Activated CD4-positive, alpha-beta memory T cell treated with anti-CD3 and anti-CD28 coated beads, Interleukin-2, amount 10 ng/mL, durations not matched to agents 7 days and 5 days (primary cell): ENCODE measurements at places on chromosomes 12 and 14.

- no peak for DNase-seq
These were observed 333.7 kb downstream of the PAWR start for GRCh38 chr12:79357048-79357447.

DNA sequence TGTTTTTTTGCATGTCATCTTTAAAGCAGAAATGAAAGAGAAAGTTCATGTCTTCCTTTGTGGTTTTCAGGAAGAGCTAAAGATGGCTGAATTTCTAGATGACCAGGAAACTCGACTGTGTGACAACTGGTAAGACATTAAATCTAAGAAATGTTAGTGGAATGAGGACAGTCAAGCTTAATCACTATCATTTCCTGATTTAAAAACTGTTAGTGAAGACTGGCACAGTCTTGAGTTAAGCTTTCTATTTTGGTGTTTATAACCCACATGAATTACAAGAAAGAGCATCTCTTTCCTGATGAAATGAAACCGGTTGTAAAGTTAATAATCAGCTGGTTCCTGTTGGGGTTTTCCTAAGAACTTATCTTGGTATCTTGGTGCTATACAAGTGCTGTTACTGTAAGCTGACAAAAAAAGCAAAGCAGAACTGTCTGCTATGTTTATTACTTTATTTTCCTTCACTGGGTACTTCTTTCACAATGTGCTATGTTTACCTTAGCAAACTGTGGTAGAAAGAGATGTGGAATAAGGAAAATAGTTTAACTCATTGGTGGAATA lies 5.2 kb downstream of the TRAFD1 start:
- DNase-seq: no peak

DNA sequence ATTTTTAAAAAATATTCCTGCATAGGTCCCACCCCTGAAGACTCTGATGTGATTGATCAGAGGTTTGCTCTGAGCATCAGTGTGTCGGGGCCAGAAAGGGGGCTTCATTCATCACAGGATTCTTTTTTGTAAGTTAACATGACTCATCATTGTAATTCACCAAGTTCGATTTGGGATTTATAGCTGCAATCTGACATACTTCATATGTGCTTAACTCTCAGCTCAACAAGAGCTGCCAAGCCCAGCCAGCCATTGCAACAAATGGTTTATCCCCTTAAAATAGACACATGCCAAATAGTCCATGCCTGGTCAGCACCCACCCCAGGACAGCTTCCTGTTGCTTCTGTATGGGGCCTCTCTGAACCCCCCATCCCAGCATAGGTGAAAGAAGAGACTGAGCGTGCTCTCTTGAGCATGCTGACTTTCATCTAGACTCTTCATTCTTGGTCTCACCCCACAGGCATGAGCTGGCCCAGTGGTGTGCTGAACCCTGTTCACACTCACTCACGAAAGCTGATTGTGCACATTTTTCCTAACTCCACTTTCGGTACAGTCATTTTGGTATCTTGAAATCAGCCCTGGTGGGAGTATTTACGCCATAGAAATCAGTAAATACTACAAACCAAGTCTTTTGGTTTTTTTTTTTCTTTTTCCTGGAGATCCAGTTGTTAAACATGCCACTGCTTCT lies 101.4 kb downstream of the STAB2 start:
- DNase-seq: no peak

DNA sequence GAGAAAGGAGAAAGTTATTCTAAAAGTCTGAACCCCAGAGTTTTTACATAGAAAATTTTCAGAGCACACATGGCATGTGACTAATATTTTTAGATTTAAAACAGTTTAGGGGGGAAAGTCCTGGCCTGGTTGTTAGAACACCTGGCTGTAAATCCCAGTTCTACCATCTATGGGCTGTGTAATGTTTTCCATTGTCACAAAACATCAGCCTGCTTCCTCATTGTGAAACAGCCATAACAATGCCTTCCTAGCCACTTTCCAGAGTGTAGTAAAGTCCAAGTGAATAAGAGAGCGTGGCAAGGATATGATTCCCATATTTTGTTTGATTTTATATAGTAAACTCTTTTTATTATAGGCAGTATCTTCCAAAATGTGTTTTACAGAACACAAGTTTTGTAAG lies 310.0 kb upstream of the DCN start:
- no peak for DNase-seq

- no peak for DNase-seq
These were observed 241.6 kb downstream of the NUBPL start for GRCh38 chr14:31802838-31803237.

DNA sequence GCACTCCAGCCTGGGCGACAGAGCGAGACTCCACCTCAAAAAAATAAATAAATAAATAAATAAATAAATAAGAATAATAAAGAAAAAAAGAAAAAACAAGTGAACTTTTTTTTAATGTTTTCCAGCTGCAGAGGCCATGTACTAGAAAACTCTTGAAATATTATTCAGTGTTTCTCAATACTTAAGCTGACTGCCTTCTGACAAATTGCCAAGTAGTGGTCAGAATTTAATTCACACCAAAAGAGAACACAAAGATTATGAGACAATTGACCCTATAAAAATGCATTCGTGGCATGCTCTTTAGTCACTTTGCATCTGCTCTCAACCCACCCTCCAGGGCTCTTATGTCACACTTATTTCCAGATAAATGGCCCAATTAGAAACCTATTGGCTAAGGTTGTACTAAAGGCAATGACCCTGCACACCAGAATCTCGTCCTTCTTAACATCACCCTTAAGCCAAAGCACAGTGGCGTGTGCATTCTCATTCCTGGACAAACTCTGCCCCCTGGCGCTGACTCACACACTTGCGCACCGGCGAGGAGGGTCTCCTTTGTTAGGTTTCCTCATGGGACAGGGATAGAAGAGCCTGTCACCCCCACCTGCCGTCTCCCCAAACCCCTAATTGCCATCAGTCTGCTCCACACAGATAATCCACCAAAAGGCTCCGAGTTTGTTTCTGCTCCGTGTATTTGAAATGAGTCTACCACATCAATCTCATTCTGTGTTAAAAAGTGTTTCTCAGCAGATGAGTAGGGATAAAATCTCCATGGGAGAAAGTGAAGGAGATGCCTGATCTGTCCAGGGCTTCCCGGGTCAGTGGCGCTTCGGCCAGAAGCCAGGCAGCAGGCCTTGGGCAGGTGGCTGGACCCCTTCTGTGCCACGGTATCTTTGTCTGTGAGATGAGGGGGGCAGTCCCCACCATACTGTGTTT lies 73.1 kb upstream of the CEP83 start:
- DNase-seq: peak; percentile 74

DNA sequence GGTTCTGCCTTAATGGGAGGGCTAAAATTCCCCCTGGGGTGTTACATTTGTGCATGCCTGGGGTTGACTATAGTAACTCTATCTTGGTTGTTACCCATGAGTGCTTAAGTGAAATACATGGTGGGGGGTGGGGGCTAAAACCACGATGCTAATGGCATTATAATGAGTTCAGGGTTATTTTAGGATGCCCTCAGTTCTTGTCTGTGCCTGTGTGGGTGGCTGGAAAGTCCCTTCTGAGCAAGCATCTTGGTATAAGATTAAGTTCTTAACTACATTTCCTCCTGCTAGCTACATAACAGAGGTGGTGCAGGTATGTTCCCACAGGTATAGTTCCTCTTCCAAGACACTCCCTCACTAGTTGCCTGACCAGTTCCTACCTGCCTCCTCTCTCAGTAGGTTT lies 822.3 kb downstream of the LRFN5 start:
- DNase-seq: no peak

DNA sequence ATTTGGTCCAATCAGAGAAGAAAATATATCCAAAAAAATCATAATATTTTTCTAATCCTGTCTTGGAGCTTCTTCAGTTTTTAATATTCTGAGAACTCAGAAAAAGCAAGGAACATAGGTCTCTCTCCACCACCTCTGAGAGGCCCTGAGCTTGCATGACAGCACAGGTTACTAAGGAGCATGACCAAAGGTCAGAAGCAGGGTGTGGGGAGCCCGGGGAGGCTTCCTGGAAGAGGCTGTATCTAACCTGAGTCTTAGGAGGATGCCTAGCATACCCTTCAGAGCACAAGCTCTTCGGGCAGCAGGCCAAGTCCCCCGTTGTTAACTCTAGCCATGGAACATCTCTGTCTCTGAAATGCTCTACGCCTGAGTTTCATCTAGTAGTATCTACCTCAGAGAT lies 15.7 kb upstream of the STON2 start:
- DNase-seq: no peak
